ENCODE measurements at places on chromosomes 12 and 14.

GRCh38 chr14:83764656-83765599, 1765.0 kb upstream of the FLRT2 start:
- no peak for ATAC-seq

DNA sequence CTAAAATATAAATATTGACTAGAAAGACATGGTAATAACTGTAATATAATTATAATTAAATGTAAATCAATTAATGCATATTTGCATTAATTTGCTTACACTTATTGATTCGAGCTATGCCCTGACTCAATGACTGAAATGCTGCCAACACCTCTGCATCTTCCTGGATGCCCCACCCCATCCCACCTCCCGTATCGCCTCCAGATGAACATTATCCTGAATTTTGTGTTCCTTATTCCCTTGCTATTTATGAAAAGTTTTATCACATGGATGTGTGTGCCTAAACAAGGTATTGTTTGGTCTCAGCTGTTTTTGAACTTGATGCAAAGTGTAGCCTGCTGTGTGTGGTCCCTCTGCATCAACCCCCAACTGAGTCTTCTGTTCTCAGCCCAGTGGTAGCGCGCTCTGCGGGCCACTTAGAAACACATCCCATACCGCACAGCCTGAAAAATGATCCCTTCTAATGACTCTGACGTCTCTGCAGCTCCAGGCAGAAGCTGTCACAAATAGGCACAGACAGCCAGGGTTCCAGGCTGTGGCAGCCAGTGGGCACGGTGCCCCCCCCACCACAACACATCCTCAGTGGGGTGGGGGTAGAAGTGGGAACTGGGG, 96.5 kb downstream of the PRMT8 start:
- ATAC-seq = no peak

- no peak for ATAC-seq
These were observed 59.1 kb downstream of the EXOC5 start for GRCh38 chr14:57209561-57209960.

DNA sequence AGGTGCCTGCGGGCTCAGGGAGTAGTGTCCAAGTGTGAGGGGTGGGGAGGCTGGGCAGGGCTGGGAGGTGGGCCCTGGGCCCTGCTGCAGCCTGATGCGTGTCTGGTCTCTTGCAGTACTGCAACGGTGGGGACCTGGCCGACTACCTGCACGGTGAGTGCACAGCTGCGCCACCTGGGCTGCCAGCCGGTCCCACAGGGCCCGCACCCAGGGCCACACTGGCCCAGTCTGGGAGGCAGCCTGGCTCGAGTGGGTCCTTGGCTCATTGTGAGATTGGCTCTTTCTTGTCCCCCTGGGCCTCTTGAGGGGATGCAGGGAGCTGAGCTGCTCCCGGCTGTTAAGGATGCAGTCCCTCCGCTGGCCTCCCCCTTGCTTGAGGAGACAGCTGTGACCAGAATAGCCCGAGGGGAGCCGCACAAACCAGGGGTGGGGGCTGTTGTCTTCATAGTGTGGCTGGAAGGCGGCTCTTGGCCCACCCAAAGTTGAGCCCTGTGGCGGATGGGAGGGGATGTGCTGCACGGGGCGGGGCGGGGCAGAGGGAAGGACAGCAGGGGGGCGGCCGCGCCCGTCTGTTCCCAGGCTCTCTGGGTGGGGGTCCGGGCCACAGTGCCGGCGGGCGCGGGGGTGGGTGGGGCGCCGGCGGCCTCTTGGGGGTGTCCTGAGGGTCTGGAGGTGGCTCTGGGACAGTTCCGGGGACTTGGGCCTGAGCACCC, 13.1 kb downstream of the ULK1 start:
- ATAC-seq = peak; percentile 49

Data from stimulated activated memory B cell treated with anti-CD40 and anti-IgM and Interleukin-4, amounts not matched to agents 10 μg/mL and 1 μg/mL and 100 μg/mL, for 72 hours (primary cell).